ENCODE measurements at places on chromosomes 7 and 10.
A peak's percentile ranks its signal among the peaks of the same experiment; 100 is the strongest.

- no peak for DNase-seq
These were observed 113.7 kb downstream of the RAB11FIP2 start for GRCh38 chr10:117933036-117933435.

DNA sequence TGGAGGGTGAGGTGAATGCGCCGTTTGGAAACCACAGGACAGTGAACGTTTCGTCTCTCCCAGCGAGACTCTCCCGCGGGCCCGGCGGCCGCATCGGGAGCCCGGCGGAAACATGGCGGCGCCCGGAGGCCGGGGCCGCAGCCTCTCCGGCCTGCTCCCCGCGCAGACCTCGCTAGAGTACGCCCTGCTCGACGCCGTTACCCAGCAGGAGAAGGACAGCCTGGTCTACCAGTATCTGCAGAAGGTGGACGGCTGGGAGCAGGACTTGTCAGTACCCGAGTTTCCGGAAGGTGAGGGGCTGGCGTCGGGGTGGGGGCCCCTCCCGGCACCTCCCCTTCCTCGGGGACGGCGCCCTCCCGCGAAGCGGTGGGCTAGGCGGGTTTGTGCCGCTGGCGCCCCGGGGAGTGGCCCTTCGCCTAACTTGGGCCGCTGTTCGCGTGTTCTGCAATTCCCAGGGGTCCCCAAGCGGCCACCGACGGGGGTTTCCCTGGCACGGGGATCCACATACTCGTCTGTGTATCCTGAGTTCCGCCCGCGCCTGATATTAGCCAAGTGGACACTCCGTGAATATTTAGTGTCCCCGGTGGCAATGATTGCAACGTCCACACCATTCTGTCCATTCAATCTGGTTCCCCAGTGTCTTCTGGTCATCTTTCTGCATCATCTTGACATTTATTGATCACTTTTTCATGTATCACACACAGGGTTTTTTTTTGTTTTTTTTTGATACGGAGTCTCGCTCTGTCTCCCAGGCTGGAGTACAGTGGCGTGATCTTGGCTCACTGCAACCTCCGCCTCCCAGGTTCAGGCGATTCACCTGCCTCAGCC, 514 bp downstream of the NHLRC2 start:
- DNase-seq, result peak; percentile 61

DNA sequence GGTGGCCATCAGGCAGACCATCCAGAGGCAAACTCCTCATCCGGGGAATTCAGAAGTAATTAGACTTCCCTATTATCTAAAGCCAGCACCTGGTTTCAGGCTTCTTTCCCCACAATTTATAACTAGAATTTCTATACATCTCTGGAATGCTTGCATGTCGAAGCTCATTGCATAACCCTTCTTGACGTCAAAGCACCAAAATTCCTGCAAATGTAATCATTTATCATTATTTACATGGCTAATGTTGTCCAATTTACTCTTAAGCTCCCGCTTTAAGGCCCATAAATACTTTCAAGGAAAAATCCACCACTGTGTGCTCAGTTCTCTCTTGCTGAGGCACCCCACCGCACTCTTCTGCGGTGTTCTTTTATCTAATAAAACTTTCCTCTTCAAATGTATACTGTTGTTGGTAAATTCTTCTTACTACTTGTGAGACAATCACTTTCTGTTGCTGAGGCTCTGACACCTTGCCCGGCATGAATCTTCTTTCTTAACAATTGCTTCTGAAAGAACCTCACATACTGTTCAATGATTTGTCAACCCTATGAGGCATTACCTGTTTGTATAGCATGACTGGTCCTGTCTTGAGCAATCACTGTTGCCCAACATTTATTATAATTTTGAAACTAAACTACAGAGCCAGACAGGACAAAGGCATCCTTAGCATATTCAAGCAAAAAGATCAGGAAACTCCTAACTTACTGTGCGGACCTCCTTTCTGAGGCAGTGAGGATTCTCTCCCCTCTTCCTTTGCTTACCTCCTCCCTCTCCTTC, 17.4 kb upstream of the GPR141 start:
- DNase-seq, result no peak

DNA sequence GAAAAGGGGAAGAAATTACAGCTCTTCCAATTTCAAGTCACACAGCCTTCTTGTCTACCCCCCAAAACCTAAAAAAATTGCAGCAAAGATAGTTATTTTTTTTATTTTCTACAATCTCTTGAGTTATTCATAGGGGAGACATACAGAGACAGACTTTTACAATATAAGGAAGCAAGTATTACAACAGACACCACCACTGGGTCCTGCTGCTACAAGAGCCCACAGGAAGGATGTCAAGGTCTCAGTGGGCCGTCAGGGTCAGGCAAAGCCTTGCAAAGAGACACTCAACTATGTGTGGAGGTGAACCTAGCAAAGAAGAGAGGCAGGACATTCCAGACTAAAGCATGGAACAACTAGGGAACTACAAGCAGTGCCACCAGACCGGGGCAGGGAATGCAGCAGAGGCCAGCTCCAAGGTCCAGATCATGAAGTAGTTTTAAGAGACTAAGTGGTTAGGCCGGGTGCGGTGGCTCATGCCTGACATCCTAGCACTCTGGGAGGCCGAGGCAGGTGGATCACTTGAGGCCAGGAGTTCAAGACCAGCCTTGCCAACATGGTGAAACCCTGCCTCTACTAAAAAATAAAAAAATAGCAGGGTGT, 28.2 kb upstream of the ZCCHC24 start:
- DNase-seq, result no peak

DNA sequence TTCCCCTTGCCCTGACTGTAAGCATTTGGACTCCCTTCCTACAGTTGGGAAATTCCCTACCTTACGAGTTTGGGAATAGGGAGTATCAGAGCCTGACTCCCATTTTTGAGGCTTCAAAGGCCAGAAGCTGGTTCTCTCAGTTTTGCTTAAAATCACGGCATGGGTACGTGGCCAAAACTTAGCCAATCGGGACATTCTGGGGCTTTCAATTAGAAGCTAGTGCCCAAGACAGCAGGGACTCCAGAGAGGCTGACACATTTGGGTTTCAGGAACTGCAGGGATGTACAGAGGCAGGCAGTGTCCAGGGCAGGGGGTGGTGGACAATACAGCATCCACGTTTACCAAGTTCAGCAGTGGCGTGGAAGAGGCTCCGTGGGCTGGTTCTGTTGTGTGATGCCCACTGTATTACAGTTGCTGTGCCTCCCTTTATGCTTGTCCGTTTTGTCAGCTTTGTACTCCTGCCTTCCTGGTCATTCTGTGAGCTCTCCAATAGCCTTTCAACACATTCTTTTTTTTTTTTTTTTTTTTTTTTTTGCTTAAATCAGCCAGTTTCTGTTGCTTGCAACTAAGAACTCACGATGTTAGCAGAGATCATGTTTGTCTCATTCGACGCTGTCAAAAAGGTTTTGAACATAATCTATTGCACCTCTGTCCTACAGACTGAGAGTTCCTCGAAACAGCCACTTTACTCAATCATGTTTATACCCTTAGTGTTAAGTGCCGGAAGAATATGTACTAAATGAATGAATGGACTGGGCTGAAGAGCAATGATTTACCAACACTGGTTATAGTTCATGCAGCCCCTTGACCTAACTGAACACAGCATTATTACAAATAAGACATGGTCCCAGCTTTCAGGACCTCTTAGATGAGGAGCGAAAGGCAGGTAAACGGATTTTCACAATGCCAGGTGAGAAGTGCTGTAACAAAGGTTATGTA, 1.1 kb downstream of the GGCT start:
- DNase-seq, result no peak

- DNase-seq, result no peak
These were observed 4.1 kb upstream of the NT5C2 start for GRCh38 chr10:103197174-103197573.

- no peak for DNase-seq
These were observed 323.1 kb downstream of the TFEC start for GRCh38 chr7:115707258-115708012.

- no peak for DNase-seq
These were observed 27.3 kb upstream of the KNDC1 start for GRCh38 chr10:133132473-133133291.

DNA sequence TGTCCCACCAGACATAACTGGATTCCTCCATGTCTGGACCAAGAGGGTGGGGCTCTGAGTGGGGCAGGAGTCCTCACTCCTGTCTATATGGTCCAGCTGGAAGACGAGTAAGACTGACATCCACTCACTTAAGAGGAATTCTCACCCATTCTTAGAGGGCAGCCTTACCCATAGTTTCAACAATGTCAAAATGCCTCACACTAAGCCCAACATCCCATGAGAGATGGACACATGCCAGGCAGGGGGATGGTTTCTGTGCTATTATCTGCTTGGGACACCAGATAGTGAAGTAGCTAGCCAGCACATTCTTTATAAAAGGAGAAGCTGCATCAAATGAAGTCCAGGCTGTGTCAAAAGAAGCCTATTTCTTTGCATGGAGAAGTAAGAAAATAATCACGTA, 4.7 kb upstream of the LANCL2 start:
- DNase-seq, result no peak

DNA sequence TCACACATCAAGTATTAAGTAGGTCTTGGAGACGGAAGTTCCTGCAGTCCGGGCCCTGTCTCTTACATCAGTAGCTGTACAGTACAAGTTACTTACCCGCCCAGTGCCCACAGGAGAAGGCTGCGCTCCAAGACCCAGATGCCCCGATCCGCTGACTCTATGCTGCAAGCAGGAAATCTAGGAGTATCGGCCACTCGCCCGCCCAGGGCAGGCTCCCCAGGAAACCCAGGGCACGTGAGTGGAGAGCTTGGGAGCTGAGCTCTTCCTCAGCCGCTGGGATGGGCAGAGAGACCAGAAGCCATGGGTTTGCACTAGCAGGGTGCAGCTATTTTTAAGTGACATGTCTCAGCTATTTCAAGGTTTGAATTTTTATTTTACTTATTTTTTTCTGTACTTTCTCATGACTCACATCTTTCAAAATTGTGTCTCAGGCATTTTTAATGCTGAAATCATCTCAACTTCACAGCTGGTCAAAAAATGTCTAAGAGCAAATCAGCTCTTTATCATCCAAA, 1.9 kb upstream of the GPER1 start:
- no peak for DNase-seq

DNA sequence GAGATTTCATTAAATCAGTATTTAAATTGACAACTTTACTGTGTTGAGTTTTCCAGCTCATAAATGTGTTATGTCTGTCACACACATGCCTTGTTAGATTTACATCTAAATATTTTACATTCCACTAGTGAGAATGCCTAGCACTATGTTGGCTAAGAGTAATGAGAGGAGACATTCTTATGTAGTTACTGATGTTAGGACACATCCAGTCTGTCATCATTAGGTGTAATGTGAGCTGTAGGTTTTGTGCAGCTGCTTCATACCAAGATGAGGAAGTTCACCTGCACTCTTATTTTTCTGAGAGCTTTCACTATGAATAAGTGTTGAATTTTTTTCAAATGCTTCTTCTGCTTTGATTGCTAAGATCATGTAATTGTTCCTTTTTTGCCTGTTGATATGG, 218.0 kb upstream of the IGFBP3 start:
- no peak for DNase-seq

- no peak for DNase-seq
These were observed 26.4 kb downstream of the BBS9 start for GRCh38 chr7:33155811-33156210.

- no peak for DNase-seq
These were observed 34.3 kb downstream of the MYL10 start for GRCh38 chr7:101594790-101595189.

- no peak for DNase-seq
These were observed 4.4 kb downstream of the NAT16 start for GRCh38 chr7:101175664-101176063.

DNA sequence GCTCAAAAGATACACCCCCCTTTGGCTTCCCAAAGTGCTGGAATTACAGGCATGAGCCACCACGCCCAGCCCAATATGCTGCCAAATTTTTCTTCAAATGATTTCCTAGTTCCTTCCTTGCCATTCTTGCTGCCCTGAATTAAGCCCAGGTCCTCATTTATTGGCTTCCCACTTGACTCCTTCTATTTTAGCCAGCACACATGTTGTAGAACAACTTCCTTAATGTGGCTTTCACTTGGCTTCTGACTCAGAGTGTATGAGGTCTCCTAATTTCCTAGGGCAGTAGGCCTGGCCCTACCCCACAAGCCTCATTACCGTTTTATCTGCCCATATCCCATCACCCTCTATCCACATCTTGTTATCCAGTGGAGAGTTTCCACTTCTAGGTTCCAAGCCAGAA, 21.8 kb upstream of the HIPK2 start:
- no peak for DNase-seq

DNA sequence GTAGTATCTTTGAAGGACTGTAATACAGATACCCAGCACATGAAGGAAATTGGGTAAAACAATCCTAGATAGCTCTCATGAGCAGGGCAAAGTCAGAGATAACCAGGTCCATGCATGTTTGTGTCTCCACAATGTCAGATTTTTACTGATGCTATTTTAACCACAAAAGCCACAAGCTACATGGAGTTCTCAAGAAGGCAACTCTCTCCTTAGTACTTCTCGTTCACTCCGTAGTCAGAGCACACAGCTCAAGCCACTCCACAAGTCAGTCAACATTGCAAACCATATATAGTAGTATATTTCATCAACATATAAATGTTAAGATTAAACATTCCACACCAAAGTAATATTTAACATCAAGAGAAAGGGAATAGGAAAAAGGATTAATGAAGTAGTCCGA, 98.0 kb upstream of the PIK3CG start:
- DNase-seq, result no peak

- no peak for DNase-seq
These were observed 36.2 kb upstream of the USP6NL start for GRCh38 chr10:11647676-11648075.

DNA sequence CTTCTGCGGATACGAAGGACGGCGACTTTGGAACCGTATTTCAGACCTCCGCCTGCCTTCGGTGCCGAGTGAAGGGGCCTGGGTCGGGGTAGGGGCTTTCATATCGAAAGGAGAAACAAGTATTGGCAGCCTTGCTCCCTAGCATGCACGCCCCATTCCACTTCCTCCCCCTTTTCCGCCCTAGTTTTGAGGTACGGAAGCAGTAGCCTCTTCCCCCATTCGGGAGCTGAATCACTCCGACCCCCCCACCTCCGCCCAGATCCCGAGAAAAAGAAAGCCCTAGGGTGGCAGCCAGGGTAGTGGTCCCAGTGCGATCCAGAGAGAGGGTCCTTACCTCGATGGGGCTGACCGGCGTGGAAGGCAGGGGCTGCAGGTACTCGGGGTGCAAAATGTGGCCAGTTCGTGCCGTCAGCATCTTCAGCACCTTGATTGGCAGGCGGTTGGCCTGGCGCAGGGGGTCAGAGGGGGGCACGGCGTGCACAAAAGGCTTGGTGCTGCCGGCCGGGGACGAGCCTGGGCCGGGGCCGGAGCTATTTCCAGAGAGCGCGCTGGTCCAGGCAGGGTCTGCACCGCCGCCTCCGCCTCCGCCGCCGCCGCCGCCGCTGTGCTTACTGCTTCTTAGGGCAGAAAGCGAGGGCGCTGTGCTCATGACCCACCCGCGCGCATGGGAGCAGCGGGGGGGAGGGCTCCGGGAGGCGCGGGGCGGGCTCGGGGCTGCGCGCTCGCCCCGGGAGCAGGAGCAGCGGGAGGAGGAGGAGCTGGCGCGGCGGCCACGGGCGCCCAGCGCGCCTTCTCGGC, 594 bp downstream of the ZNF503 start:
- no peak for DNase-seq

Data from CD8-positive, alpha-beta memory T cell (primary cell).